ENCODE measurements at places on chromosomes 6 and 20. TPM values are rescaled to one million over a fixed set of nuclear protein-coding genes. Genes with fewer than 3 reads are reported as not detected.
A peak's percentile ranks its signal among the peaks of the same experiment; 100 is the strongest.

The NKAIN4 gene
- total RNA-seq, result not detected

The DEFB132 gene
- not detected for total RNA-seq

The SNRNP48 gene
- 8.6 TPM for total RNA-seq

The LRRC73 gene
- total RNA-seq, result not detected

The HTR1E gene
- not detected for total RNA-seq

The SRSF12 gene
- 0.99 TPM for total RNA-seq

GRCh38 chr6:145813285-145814034 lies 1.1 kb downstream of the FBXO30 start:
- peak overlapping the region; percentile 57 for H3K4me3 ChIP-seq
- H3K4me1 ChIP-seq, result peaks cover 40% of the 10 kb centered on the region
- DNase-seq, result no peak

- H3K4me3 ChIP-seq, result no peak overlapping the region
- no peaks in the 10 kb centered on the region for H3K27me3 ChIP-seq
Measured at GRCh38 chr20:62977613-62978560, 25.4 kb downstream of the SLC17A9 start.

- peaks cover 32% of the 10 kb centered on the region for H3K4me1 ChIP-seq
- peak; percentile 73 for DNase-seq
- H3K4me3 ChIP-seq, result peak overlapping the region; percentile 31
- H3K36me3 ChIP-seq, result no peaks in the 10 kb centered on the region
- peaks cover 9% of the 10 kb centered on the region for H3K27me3 ChIP-seq
Measured at GRCh38 chr20:64083378-64083803, 807 bp downstream of the LKAAEAR1 start.

DNA sequence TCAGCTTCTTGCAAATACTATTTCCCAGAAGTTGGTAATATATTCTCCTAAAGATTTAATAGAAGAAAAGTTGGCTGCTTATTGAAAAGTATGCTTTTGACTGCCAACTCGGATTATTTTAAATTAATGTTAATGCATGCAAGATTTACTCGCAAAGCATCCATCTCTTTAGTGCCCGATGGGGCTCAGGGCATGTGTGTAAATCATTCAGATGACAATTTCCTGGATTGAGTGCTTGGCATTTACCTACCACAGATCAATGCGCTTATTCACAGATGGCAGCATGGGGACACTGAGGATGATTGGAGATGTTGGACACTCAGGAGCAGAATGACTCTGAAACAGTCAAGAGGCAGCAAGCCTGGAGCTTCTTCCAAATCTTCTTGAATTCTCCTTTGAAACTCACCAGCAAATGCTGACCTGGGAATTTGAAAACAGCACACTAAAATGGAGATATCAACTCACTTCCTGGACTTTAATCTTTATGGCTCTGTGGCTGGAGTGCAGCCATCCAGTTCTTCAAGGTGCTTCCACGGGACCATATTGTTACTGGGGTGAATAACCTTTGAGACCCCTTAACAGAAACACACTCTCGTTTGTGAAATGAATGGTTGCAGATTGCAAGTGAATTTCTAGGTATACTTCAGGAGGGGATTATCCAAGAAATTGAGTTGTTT lies 34.1 kb upstream of the TIAM2 start:
- H3K36me3 ChIP-seq, result peaks cover 2% of the 10 kb centered on the region
- DNase-seq, result no peak
- no peak overlapping the region for H3K4me3 ChIP-seq
- no peaks in the 10 kb centered on the region for H3K27me3 ChIP-seq
- H3K4me1 ChIP-seq, result no peaks in the 10 kb centered on the region
- H3K27ac ChIP-seq, result no peak overlapping the region

DNA sequence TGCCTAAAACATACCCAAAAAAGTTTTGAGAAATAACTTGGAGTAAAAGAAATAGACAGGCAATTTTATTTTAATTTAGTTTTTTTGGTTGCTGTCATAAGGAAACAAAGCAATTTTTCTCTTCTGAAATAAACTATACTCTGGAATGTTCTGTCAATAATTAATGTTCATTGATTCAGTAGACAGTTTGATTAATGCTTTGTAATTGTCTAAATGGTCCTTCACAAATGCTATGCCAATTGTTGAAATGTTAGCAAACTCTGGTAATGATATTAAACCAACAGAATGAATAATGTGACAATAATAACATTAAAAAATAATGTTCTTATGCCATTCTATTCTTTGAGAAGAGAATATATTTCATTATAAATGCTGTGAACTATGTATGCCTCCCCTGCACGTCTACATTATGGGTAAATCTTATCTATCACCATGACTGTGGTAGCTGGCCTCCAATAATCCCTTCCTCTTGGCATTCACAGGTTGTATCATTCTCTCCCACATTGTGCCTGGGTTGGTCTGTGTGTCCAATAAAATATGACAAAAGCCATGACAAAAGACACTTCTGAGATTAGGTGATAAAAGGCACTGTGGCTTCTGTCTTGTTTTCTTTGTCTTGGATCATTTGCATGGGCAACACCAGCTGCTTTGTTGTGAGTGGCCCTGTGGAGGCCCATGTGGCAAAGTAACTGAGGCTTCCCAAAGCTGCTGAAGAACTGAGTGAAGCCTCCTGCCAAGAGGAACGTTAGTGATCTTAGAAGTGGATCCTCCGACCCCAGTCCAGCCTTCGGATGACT lies 25.1 kb downstream of the IL20RA start:
- H3K27me3 ChIP-seq, result no peaks in the 10 kb centered on the region
- peak overlapping the region; percentile 56 for H3K27ac ChIP-seq
- H3K4me3 ChIP-seq, result no peak overlapping the region

GRCh38 chr6:157538168-157538567 lies 157.2 kb downstream of the ZDHHC14 start:
- H3K4me3 ChIP-seq, result no peak overlapping the region
- no peaks in the 10 kb centered on the region for H3K36me3 ChIP-seq
- H3K27me3 ChIP-seq, result no peaks in the 10 kb centered on the region
- no peak overlapping the region for H3K27ac ChIP-seq
- no peak for DNase-seq
- peaks cover 12% of the 10 kb centered on the region for H3K4me1 ChIP-seq

- H3K27me3 ChIP-seq, result no peaks in the 10 kb centered on the region
- no peak overlapping the region for H3K4me3 ChIP-seq
- peak; percentile 16 for DNase-seq
Measured at GRCh38 chr6:117306227-117306790, 41.0 kb downstream of the VGLL2 start.

- peaks cover 4% of the 10 kb centered on the region for H3K36me3 ChIP-seq
- no peak overlapping the region for H3K4me3 ChIP-seq
- H3K27me3 ChIP-seq, result no peaks in the 10 kb centered on the region
- no peak for DNase-seq
- H3K4me1 ChIP-seq, result peaks cover 43% of the 10 kb centered on the region
Measured at GRCh38 chr6:41939176-41939847, 2.3 kb downstream of the CCND3 start.

GRCh38 chr20:40565682-40566040 lies 123.4 kb downstream of the MAFB start:
- no peaks in the 10 kb centered on the region for H3K4me1 ChIP-seq
- no peak overlapping the region for H3K27ac ChIP-seq
- no peaks in the 10 kb centered on the region for H3K27me3 ChIP-seq
- no peak overlapping the region for H3K4me3 ChIP-seq

- DNase-seq, result no peak
- no peaks in the 10 kb centered on the region for H3K27me3 ChIP-seq
- H3K27ac ChIP-seq, result no peak overlapping the region
- H3K4me1 ChIP-seq, result no peaks in the 10 kb centered on the region
Measured at GRCh38 chr6:87308970-87309369, 13.4 kb upstream of the SMIM8 start.

- no peak for DNase-seq
- H3K4me3 ChIP-seq, result no peak overlapping the region
- no peaks in the 10 kb centered on the region for H3K36me3 ChIP-seq
Measured at GRCh38 chr6:163429858-163430448, 15.4 kb downstream of the QKI start.

DNA sequence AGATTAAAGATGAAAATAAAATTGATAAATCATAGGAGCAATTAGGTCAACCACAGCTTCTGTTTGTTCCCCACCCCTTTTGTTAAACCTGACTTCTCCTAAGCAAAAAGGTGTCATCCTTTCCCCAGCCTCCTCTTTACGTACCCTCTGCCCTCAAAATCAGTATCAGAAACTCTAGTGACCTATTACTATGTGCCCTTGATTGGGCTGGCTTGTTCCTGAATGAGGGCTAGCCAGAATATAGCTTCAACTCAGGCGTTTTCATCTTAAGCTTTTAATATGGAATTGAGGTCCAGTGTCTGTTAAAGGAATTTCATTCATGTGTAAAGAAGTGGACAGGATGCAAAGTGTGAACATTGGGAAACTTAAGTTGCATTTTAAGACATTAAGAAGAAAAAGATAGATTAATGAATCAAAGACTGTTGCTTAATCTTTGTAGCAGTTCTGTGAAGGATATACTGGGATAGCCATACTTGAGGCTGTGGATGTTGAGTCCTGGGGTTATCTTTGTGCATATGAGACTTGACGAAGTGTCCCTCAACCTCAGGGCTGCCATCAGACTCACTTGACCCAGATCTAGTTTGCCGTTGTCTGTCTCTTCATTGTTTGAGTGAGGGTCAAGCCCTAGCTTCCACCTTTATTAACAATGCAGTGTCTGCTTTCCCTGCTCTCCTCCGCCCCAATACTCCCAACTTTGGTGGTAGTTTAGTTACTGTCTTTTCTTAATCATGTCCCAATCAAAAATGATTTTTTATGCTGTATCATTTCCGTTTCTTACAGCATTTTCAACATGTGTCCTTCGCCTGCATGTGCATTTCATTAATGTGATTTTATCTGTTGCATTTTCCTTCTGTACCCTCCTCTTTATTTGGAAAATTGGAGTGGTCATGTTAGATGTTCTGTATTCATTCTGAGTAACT lies 1.9 kb downstream of the TBPL1 start:
- H3K36me3 ChIP-seq, result no peaks in the 10 kb centered on the region
- DNase-seq, result no peak
- peaks cover 40% of the 10 kb centered on the region for H3K4me1 ChIP-seq
- H3K4me3 ChIP-seq, result no peak overlapping the region
- no peaks in the 10 kb centered on the region for H3K27me3 ChIP-seq
- no peak overlapping the region for H3K27ac ChIP-seq

DNA sequence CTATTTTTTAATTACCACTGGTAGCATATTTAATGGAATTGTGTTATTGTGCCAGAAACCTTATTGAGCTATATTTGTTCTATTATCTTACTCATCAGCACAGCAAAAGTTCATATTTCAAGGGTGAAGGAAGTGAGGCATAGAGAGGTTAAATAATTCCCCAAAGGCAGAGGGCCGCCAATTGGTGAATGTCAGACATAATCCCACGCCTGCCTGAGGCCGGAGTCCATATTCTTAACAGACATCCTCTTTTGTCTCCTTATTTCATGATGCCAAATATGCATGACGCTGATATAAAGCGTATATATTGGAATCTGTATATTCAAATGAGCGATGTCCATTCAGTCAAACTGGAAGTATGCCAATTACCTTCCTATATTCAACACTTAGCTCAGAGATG lies 505.0 kb upstream of the SLC35B3 start:
- H3K27me3 ChIP-seq, result no peaks in the 10 kb centered on the region
- no peak for DNase-seq
- no peak overlapping the region for H3K4me3 ChIP-seq
- H3K4me1 ChIP-seq, result no peaks in the 10 kb centered on the region

- H3K27me3 ChIP-seq, result no peaks in the 10 kb centered on the region
- H3K4me1 ChIP-seq, result no peaks in the 10 kb centered on the region
- H3K27ac ChIP-seq, result no peak overlapping the region
Measured at GRCh38 chr6:136058852-136059251, 191.3 kb downstream of the MTFR2 start.

- DNase-seq, result no peak
- no peaks in the 10 kb centered on the region for H3K4me1 ChIP-seq
- H3K27me3 ChIP-seq, result no peaks in the 10 kb centered on the region
- H3K36me3 ChIP-seq, result no peaks in the 10 kb centered on the region
- H3K4me3 ChIP-seq, result no peak overlapping the region
Measured at GRCh38 chr6:82705579-82705978, 342.0 kb downstream of the TPBG start.

GRCh38 chr20:63055575-63056235 lies 48.9 kb upstream of the BHLHE23 start:
- no peak overlapping the region for H3K4me3 ChIP-seq
- no peaks in the 10 kb centered on the region for H3K36me3 ChIP-seq
- no peaks in the 10 kb centered on the region for H3K27me3 ChIP-seq
- DNase-seq, result peak; percentile 11
- H3K4me1 ChIP-seq, result no peaks in the 10 kb centered on the region

- H3K27ac ChIP-seq, result no peak overlapping the region
- peaks cover 14% of the 10 kb centered on the region for H3K36me3 ChIP-seq
Measured at GRCh38 chr6:154414021-154414813, 57.6 kb upstream of the IPCEF1 start.

DNA sequence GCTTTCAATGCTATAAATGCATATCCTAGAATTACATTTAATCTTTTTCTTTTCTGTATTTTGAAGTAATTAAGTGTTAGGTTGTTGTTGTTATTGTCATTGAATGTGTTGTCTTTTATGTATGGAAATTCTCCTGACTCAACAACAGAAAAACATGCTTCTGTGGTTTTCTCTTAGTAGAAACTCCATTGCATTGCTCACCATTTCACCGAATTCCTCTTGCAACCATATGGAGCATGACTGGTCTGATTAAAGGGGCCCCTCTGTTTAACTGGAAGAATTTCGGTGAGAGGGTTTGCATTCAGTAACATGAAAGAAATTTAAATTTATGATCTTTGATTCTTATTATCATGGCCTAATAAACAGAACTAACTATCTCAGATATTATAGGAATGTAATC lies 454.3 kb upstream of the JARID2 start:
- no peak overlapping the region for H3K4me3 ChIP-seq
- H3K4me1 ChIP-seq, result no peaks in the 10 kb centered on the region
- H3K27ac ChIP-seq, result no peak overlapping the region
- no peaks in the 10 kb centered on the region for H3K27me3 ChIP-seq

All from body of pancreas (tissue), 4 donors.